ENCODE measurements at places on chromosomes 4 and X.
A peak's percentile ranks its signal among the peaks of the same experiment; 100 is the strongest.

- peak; percentile 30 for DNase-seq
Measured at GRCh38 chr4:90486346-90486745, 359.2 kb downstream of the CCSER1 start.

DNA sequence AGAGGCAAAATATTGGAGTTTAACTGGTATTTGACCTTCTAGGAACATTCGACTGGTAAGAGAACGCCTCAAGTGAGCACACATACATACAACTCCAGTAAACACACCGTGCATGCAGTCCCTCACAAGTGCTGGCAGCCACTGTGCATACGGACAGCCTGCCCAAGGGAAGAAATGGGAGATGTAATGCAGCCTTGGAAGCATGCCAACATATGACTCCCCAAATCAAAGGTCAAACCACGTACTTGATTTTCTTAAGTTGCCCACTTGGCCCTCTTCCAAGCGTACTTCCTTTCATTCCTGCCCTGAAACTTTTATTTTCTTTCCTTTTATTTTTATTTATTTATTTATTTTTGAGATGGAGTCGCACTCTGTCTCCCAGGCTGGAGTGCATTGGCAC lies 206.6 kb downstream of the SPRY1 start:
- DNase-seq = peak; percentile 67

GRCh38 chr4:175306436-175306835 lies 388.3 kb downstream of the ADAM29 start:
- DNase-seq = no peak

DNA sequence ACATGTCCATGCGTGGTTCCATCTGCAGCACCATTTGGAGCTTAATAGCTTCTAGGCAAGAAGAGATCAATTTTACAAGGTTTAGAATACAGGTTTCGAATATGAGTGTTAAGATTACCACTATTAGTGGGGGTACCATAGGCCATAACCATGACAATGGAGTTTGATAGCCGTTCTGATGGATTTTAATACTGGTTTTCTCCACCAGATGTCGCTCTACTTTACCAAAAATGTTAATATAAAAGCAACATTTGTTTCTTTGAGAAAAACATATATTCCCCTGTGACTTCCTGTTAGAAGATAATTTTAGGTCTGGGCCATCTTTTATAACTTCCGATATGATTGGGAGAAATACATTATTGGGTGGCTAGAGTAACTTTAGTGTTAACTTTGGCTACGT lies 499.7 kb upstream of the POU3F4 start:
- no peak for DNase-seq

- peak; percentile 14 for DNase-seq
Measured at GRCh38 chr4:139606579-139607501, 50.8 kb upstream of the SETD7 start.

- DNase-seq = peak; percentile 69
Measured at GRCh38 chrX:150456466-150456865, 93.3 kb downstream of the MAMLD1 start.

DNA sequence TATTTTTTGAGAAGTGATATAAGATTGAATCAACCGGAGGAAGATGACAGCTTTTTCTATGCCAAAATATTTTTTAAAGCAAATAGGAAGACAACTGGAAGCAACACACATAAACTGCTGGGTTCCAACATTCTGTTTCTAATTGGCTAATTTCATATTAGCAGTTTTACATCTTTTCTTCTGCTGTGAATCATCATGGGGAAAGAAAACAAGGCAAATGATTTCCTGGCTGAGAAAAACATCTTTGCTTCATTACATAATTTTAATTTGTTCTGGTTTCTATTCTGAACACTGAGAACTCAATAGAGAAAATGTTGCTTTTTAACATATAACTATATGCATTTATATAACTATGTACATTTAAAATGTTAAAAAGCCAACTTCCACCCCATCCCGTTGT lies 2518.5 kb downstream of the ARAP2 start:
- no peak for DNase-seq

DNA sequence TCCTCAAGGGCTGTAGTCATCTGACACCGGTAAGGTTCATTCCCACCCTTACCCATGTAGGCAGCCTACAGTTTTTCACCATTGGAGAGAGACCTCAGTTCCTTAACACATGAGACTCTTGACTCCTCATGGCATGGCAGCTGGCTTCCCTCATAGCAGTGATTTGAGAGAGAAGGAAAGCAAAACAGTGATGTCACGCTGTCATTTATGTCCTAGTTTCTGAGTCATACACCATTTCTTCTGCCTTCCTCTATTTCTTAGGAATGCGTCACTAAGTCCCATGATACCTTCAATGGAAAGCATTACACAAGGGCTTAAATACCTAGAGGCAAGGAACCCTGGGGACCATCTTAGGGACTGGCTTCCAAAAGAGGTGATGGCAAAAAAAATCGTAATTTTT lies 226.1 kb downstream of the SPCS3 start:
- DNase-seq = no peak

- no peak for DNase-seq
Measured at GRCh38 chrX:16002185-16002584, 121.2 kb upstream of the GRPR start.

DNA sequence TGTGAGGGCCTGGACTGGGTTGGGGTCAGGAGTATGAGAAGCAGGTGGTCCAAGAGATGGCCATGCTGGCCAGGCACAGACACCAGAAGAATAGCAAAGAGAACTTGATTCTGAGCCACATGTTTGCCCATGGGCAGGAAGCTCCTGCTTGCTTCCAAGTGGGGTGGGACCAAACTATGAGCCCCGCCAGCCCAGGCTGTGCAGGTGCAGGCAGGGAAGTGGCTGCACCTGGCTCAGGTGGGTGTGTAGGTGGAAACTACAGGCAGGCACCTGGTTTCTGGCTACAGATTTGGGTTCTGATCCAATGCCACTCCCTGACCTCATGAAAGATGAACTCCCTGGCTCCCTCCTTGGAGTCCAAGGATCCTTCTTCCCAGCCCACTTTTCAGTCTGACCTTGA lies 207.9 kb upstream of the KLF3 start:
- no peak for DNase-seq

DNA sequence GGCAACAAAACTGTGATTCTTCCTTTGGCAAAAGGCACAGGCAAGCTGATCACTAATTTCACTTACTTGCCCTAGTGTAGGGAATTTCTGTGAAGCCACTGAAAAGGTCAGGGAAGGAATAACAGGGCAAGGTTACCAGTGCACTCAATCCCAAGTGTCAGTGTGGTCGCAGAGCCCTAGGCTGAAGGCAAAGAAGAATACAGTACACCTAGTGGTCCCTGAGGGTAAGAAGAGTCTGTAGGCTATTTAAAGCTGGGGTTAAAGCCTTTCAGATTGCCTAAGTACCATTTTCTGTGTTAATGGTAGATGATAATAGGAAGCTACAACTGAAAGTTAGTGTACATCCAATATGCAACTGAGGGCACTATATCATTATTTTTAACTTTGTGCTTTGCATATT lies 173.6 kb upstream of the NRK start:
- no peak for DNase-seq

DNA sequence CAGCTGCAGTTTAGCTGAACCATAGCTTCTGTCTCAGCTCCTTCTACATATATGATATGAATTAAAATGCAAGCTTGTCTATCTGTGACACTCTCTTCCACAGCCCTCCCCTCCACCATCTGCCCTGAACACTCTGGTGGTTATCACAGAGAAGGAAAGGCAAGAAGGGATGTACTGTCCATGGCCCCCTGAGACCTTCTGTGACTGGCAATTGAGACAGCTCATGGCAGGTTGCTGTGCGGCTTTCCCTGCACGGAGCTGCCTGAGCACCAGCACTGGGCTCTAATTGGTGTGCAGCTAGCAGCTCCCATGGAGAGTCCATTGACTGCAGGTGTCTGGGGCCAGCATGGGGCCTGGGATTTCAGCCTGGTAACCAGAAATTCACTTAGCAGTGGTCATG lies 109.8 kb upstream of the ANXA3 start:
- no peak for DNase-seq

GRCh38 chr4:19366916-19367315 lies 884.8 kb upstream of the SLIT2 start:
- no peak for DNase-seq

DNA sequence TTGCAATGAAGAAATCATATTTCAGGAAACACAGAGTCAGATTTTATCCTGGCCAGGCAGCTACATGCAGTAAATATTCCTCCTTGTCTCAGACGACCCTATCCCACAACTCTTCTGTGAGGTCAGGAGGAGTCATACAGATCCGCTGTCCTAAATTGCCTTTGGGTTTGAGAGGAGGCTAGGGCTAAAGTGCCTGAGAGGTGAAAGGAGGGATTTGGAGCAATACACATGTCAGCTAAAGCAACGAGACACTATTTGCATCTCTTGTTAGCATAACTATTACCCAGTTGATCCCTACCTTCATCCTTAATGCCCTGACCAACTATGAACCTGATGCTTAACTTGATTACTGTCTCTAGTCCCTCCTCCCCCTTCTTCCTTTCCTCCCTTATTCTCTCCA lies 98.6 kb downstream of the TBC1D19 start:
- no peak for DNase-seq

- DNase-seq = no peak
Measured at GRCh38 chrX:9495496-9495895, 30.6 kb downstream of the TBL1X start.

- no peak for DNase-seq
Measured at GRCh38 chr4:113908829-113909228, 70.6 kb downstream of the ARSJ start.

DNA sequence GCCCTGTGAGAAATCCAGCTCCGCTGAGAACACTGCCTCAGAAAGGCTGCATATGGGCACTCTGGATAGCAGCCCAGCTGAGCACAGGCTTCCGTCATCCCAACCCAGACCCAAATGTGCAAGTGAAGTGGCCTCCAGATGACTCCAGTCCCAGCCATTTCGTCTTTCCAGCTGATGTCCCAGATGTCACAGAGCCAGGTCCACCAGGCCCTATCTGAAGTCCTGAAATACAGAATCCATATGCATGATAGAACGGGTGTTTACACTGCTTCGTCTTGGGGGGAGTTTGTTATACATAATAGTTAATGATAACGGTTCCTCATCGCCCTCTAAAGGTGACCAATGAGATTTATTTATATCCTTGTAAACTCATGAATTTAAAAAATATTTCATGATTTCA lies 72.6 kb upstream of the TRIM2 start:
- DNase-seq = no peak

DNA sequence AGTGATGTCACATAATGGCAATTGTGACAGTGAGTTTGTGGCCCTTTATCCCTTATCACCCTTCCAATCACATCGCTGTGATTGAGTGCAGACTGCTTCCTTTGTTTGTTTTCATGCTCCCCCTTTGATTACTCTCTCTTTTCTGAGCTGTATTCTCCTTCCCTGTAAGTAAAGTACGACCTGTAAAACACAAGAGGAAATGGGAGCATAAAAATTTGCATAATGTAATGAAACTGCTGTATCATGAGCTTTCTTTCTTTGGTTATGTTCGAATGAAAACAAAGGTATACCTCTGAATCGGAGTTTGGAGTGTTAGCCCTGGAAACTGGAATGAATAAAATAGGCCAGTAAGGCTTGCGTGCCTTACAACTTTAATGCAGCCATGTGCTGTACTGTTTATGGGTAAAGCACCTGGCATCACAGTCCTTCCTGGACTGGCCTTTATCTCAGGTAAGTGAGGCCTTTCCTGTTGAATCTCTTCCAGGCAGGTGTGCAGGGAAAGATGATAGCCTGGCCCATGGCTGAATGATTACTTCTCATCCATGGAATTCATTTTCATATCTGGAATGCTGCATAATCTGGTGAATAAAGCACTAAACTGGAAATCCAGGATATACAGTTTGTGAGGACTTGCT lies 26.6 kb upstream of the HS3ST1 start:
- DNase-seq = no peak

GRCh38 chr4:111454961-111455360 lies 690.3 kb upstream of the FAM241A start:
- DNase-seq = no peak

DNA sequence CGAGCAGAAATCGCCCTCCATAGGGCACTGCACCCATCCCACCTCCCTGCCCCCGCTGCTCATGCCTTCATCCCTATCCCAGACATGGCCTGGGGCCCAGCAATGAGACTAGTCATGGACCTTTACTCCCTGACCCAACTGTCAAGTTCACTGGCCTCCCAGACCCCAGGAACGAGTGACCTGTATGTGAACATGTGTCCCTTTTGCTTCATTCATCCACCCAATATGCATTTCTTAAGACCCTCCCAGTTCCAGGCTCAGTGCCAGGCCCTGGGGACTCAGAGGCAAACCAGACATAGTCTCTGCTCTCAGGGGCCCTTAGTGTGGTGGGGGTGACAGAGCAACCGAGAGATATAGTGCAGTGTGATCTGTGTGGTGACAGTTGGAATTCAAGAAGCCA lies 67.0 kb downstream of the EFNB1 start:
- DNase-seq = no peak

DNA sequence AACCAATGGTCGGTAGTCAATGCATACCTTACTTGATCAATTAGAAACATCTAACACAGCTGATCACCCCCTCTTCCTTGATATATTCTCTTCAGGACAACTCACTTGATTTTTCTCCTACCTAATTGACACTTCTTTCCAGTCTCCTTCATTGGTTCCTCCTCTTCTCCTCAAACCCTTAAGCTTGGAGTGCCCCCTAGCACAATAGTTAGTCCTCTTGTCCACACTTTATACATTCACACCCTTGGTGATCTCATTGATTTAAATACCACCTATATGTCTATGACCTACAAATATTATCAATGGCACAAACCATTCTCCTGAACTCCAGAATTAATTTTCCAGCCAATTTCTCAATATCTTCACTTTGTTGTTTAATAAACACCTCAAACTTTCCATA lies 724.0 kb downstream of the ADGRL3 start:
- no peak for DNase-seq
